ENCODE measurements at places on chromosomes 11 and 22.

- no peak for DNase-seq
Observed at GRCh38 chr11:85385111-85385510, 242.0 kb downstream of the DLG2 start.

DNA sequence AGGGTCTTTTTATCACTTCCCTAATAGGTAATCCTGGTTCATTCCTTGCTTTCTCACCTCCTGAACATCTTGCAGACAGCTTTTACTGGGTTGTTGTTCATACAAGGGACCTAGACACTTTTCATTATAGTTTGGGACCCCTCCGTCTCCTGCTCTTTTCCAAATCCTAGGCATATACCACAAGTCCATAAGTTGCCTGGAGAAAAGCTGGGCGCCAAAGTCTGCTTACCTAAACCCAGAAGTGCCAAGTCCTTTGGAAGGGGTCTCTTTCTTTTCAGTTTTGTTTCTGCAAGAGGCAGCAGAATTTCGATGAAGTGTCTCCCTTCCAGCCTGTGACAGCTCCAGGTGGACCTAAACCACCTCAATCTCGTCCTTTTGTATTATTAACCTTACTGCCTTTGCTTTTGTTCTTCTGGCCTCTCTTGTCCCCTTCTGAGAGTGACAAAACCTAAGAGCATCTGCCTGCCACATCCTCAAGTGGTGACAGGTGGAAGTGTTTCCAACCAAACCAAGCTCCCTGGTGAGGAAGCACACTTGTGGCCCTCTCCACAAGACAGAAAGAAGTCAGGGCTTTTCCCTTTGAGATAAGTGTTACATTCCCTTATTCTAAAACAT lies 19.5 kb upstream of the P2RY6 start:
- no peak for DNase-seq

DNA sequence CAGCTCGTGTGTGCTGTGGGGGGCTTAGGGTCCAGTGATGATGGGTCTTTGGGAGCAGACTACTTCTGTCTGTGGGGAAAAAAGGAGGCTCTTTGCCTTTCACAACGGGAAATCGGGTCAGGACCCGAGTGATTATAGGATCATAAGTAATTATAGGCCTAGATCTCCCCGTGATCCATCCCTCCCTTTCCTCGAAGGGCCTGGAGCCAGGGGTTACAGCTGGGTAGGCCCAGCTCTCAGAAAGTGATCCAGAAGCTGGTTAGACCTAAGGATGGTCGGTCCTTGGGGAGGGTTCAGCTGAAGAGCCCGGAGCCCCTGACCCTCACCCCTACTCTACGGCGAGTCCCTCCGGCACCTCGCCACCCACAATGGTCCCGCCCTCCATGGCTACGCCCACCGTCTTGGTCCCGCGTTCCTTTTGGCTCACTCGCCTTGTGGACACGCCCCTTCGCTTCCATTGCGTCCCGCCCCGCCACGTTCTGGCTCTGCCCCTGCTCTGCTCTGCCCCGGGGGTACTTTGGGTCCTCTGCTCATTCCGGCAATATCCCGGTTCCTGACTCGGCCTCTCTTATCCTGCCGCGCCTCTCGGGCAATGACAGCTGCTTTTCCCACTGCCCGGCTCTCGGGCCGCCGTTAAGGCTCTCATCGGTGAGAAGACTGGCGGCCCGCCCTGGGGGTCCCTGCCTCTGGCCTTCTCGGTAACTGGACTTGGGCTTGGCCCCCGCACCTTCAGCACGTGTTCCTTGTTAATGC lies 5.0 kb downstream of the IGSF22 start:
- peak; percentile 87 for DNase-seq

- no peak for DNase-seq
Observed at GRCh38 chr11:103601225-103601846, 435.1 kb upstream of the DDI1 start.

DNA sequence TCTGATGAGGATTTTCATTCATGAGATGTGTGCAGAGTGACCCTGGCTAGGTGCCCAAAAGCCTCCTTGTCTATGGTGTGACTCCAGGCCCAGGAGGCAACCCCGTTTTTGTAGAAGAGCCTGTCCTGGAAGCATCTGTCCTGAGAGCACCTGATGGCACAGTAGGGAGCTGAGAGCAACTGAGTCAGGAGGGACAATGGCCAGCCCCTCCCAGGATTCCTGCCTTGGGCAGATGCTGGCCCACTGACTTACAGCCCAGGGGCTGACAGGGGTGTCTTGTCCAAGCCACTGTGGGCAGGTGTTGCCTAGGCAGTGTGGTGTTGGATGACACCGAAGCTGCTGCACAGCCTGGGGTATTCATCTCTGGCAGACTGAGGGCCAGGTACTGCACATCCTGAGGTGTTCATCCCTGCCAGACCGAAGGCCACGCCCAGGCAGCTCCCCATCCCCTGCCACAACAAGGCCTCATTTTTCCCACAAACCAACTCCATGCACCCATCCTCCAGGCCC lies 3.2 kb upstream of the RFPL2 start:
- DNase-seq = no peak

DNA sequence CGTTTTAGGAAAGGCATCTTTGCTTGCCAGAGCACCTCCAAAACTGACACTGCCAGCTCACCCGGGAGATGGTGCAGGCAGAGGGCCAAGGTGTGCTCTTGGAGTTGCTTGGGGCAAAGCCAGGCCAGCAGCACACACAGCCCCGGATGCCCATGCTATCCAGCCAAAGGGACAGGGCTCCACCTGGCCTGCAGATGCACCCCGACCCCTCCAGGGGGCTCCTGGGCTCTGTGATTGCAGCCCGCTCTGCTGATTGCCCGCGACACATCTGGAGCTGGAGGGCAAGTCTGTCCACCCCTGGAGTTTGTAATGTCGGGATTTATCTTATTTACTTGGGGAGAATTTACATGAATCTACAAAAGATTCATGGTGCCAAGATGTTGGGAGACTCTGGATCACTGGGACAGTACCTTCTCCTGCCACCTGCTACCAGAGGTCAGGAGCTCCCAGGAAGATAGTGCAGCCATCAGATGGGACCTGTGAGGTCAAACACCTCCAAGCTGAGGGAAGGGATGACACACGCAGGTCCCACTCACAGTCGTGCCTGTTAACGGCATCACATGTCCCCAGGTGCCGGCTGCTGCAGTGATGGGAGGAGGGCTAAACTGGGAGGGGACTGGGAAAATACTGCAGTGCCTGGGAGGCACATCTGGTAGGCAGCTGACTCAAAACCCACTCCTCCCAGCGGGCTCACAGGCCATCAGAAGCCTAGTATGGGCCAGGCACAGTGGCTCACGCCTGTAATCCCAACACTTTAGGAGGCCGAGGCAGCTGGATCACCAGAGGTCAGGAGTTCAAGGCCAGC lies 17.2 kb downstream of the CBX7 start:
- no peak for DNase-seq

DNA sequence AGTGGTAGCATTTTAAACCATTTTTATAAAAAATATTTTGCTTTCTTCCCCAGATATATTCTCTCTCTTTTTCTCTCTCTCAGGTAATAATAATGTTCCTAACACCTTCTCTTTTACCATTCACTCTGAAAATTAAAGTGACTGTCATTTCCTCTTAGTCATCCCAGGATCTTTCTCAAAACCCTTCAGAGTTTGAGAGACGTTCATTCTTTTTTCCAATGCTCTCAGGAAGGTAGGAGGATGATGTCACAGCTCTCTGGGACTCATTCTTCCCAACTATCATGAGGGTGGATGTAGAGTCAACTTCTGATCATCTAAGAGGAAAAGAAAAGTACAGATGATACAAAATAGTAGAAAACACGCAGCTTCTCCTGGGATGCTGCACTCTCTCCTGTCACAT lies 60.2 kb upstream of the CRTAM start:
- DNase-seq = no peak

- peak; percentile 70 for DNase-seq
Observed at GRCh38 chr11:100687630-100688395, 725 bp downstream of the ARHGAP42 start.

GRCh38 chr11:113131036-113131775 lies 170.0 kb downstream of the NCAM1 start:
- DNase-seq = no peak
